ENCODE measurements at places on chromosomes 1 and 21.

GRCh38 chr1:87805666-87806378 lies 477.1 kb downstream of the LMO4 start:
- no peak for DNase-seq

GRCh38 chr1:99004861-99005442 lies at the start of gene PLPPR5:
PLPPR5 (minus strand) TSS chr1:99004861; CDS start chr1:99004671, 190 bp downstream.
- no peak for DNase-seq

GRCh38 chr1:38076038-38076437 lies 29.4 kb upstream of the POU3F1 start:
- DNase-seq, result no peak

DNA sequence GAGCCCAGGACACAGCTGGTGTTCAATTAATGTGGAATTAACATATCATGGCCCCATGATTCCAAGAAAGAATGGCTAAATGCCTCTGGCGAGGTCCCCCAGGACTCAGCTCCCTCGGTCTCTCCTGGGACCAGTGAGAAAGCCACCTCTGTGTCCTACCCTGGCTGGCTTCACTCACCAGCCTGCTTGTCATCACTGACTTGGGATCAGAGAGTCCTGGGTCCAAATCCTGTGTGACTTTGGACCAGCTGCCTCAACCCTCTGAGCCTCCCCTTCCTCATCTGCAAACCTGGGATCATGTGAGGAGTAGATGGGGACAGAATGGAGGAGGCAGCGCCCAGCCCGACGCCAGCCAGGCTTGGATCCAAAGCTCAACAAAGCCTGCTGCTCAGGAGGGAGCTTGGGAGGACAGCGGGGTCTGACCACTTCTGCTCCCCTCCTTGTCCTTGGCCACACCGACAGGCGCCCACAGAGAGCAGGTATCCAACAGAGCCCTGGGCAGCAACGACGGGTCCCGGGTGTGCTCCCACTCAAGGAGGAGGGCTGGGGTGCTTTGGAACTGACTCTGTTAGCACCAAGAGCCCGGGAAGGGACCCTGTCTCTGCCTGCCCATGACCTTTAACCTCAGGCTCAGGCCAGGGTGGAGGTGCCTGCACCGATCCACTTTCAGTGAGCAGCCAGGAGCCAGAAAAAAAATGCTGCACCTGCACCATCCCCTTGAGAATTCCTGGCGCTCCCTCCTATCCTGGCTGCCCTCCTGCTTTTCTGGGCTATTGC lies 3.2 kb downstream of the SH2D5 start:
- DNase-seq, result no peak

DNA sequence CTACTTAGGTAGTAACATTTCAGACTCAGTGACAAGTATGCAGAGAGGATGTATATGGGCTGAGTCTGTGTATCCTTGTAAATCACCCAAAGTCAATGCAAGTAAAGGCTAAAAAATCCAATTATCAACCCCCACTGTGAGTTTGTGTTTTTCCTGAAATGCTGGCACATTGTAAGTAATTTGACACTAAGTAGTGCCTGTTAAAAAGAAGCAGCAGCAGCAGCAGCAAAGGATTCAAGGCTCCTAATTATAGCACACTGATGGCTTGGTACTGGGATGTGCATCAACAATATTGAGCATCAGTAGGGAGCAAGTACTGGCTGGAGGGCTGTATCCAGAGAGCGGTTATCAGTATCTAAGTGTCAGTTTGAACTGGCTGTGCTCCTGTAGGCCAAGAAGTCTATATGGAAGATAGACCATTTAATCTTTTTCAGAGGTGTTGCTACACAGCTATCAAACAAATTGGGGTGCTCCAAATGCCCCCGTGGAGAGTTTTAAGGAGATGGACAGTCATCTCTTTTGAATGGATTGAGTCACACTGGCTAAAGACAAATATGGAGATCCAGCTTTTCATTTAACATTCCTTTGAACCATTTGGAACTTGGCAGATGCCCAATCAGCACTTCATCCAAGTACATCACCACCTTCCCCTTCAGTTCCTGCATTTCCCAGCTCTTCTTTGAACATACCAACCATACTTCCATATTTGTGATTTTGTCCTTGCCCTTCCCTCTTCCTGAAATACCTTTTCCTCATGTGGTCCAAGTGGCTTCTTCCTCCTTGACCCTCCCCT lies 241.2 kb upstream of the ST6GALNAC5 start:
- DNase-seq, result no peak

DNA sequence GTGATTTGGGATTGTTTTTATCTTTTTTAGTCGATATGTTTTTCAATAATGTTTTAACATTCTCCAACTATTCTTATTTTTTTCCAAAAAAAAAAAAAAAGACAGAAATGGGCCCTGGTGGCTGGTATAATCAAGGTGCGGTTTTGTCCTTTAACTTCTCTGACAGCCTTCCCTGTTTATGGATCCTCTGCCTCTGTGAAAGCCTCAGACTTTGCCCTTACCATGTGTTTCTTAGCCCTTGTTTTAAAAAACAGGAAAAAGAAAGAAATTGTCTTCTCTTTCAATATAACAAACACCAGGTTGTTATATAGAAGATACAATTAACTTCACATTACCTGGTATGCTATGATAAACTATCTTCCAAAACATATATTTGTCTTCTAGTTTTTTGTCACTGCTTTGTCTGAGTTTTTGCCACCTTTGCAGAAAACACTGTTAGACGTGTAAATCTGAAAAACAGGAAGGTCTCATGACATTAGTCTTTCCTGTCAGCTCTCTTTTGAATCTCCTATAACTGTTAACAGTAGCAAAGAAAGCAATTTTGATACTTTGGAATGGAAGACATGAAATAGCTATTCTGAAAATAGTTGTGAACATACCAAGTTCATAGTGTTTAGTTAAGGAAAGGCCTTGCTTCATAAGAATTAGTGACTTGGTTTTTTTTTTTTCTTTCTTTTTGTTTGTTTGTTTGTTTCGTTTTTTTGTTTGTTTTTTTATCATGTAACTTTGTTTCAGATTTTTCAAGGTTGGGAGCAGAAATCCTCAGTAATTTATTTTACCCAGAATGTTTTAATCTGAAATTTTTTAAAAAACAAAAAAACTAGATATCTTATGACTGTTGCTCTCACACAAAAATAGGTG lies 31.7 kb upstream of the CACYBP start:
- no peak for DNase-seq

DNA sequence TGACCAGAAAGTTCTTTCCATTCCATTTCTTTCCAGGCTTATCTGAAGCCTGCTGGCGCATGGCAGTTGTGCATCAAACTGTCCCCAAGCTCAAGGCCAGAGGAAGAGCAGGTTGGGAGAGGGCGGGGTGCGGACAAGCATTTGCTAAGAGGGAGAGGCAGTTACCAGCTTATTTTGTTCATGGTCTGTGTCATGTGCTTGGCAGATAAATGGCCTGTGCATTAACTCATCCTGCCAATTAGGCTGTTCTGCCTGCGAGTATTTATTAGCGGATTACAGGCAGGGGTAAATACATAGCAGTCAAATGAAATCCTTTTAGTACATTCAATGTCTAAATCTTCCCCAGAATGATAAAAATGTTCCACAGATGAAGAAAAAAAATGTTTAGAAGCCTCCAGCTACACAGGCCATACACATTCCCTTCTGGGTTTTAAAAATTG lies 48.9 kb upstream of the B3GALNT2 start:
- DNase-seq, result no peak

- DNase-seq, result no peak
Observed at GRCh38 chr1:59903141-59903754, 23.3 kb downstream of the CYP2J2 start.

GRCh38 chr21:28904961-28905435 lies 87.7 kb downstream of the LTN1 start:
- DNase-seq, result no peak

Measured in uterus (tissue), 4 donors.